ENCODE measurements at places on chromosomes 6 and 20.

DNA sequence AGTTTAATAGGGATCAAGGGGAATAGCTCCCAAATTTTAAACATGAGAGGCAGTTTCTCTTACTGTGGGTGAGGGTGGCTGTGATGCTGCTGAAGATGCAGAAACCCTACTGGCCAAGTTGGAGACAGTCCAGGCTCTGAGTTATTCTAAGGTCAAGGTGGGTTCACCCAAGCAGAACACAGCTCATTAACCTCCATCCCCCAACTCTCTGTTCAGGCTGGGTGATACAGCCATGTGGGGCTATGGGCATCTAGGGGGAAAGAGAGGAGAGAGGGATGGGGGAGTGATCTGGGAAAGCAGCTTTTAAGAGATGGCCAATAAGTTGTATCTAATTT lies 18.9 kb upstream of the TRAM2 start:
- no peak for DNase-seq

GRCh38 chr6:155171747-155172449 lies 91.9 kb upstream of the CLDN20 start:
- peak; percentile 52 for DNase-seq

DNA sequence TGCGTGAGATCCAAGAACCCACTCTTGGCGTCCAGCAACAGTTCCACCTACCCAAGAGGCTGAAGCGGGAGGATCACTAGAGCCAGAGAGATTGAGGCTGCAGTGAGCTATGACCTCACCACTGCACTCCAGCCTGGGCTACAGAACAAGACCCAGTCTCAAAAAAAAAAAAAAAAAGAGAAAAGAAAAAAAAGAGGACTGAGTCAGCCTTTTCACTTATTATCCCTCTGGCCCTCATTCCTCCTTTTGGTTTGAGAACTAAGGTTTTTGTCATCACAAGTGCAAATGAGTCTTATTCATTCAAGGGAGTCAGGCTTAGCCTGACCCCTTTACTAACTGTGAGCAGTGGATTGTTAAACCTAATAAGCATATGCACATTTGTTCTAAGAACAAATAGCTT lies 37.9 kb upstream of the JARID2 start:
- peak; percentile 30 for DNase-seq

- DNase-seq = no peak
These were observed 196.5 kb upstream of the THBS2 start for GRCh38 chr6:169450097-169450496.

DNA sequence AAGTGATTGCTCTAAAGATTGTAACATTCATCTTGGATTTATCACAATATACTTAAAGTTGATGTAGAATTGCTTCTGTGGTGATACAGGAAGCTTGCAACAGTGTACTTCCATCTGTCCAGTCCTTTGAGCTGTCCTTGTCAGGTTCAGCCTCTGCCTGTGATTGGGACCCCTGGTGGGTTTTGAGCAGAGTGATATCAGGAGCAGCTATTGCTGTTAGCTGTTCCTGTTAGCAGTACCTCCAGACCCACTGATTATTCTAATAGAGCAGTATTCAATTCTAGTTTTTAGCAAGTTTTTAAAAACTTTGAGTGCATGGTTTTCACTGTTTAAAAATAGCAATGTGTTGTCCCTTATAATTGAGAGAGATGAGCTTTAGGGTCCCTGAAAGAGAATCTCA lies 48.8 kb downstream of the TULP4 start:
- DNase-seq = no peak

GRCh38 chr6:72084992-72085569 lies 198.7 kb downstream of the RIMS1 start:
- DNase-seq = peak; percentile 20

DNA sequence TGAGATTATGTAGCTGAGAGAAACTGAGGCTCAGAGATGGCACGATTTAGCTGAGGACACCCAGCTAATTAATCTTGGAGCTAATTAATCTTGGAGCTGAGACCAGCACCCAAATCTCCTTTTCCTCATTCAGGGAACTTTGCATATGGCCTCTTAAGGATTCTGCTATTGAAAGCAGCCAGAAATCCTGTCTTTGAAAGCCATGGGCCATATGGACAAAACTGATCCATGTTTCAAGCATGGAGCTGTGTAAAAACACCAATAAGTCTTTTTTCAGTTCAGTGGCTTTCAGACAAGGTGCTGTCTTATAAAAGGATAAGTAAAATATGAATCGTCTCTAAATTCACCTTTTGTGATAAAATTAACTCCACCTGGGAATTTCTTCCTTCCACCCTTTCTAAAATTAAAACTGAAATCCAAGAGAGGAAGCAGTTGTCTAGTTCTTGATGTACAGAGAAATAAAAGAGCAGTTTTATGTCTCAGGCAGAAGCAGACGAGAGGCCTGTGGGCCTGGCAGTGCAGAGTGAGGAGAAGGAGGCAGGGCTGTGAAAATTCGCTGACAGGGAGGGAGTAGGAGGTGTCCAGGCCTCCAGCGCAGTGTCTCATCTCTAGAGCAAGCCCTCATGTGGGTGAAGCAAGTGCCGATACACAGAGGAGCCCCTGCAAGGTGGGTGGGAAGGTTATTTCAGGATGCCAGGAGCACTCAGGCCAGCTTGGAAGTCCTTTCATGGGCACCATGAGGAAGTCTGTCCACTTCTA lies 266.9 kb downstream of the UST start:
- no peak for DNase-seq

DNA sequence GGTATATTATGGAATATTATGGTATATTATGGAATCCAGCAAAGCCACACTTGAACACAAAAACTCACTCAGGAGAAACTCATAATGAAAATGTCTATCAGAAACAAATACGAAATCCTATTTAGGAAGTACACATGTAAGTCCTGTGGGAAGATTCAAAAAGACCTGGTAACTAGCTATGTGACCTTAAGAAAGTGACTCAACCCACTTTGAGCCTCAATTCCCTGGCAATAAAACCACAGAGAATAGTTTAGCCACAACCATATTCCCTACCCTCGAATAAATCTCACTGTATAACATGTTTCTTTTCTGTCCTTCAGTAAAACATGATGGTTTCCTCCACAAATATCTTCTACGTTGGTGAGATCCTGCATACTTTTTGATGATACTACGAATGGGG lies 56.4 kb downstream of the ZMYND8 start:
- DNase-seq = peak; percentile 45

DNA sequence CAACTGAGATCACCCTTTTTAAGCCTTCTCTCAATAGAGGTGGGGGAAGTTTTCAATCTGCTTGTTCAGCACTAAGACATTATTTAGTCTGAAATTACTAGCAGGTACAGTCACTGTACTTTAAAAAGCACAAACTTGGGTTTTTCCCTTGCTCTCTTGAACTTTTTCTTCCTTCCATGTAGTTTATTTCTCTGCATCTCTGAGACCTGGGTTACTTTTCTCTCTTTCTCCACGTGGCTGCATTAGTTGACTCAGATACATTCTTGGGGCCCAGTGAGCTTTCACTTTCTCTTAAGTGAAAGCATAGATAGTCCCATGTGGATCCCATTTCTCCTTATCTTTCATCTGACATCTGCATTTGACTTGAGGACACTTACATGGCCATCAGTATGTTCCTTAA lies 433.9 kb upstream of the MAP3K7 start:
- DNase-seq = no peak

- no peak for DNase-seq
These were observed 38.5 kb upstream of the MLIP start for GRCh38 chr6:54072635-54073313.

DNA sequence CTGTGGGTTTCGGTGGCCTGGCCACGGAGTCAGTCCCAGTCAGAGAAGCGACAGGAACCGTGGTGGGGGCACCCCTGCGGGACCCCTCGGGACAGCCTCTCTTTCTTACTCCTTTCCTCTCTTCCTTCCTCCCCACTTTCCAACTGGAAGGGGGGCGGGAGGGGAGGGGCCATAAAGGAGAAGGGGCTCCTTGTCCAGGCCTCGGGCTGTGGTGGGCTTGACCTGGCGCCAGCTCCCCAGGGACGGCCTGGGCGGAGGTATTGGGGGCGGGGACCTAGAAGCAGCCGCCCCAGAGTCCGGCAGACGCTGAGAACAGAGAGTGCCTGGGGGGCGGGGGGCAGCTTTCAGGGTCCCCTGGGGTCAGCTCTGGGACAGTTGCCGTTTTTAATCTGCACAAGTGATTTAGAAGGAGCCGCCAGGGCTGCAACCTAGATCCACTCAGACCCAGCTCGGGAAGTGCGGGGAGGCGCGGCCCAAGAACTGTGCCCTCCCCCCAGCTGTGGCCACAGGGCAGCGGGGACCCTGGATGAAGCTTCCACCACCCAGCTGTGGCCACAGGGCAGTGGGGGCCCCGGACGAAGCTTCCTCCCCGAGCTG lies 6.4 kb upstream of the ABHD16B start:
- no peak for DNase-seq

DNA sequence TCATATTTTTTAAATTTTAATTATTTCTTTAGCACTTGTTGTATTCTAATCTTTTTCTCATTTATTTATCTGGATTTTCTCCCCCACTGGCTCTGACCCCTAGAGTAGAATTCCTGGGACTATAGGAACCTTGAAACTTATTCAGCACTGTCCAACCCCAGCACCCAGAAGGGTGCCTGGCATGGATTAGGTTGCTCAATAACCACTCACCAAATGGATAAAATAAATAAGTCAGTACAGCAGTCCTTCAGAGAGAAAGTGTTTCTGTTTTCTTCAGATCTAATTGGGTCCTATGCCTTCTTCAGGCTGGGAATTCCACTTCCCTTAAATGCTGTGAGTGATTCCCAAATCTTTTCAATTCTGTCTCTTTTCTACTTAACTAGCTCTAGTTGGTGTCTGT lies 206.2 kb downstream of the PTPRK start:
- no peak for DNase-seq

DNA sequence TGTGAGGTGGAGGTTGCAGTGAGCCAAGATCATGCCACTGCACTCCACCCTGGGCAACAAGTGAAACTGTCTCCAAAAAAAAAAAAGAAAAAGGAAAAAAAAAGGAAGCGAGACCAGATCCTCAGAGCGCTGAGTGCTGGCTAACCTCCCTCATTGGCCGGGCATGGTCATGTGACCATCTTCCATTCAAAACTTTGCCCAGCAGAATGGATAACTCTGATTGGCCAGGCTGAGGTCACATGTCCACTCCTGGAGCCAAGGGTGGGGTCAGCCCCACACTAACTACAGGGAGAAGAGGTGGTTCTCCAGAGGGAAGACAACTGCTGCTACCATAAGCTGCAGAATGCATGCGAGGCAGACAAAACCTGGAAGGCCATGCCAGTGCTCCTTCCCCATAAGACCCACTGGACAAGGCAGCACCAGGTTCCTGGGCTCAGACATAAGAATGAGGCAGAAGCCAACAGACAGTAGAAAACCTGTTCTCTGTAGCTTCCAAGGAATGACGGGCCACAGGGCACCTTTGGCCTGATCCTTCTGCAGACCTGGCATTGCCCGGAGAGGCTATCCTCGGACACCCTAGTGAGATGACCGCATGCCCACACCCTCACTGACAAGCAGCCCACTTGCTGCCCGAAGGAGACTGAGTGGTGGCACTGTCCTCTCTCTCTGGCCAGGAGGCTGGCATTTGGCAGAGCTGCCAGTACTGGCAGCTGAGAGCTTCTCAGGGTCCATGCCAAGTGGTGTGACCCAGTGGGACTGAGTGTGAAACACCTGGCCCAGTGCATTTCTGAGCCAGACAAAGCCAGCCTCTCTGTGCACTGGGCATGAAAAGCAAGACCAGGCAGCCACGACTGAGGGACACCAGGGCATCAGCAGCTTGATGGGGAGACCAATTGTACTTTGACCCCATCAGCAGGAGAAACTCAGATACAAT lies 311.9 kb upstream of the SULF2 start:
- no peak for DNase-seq

DNA sequence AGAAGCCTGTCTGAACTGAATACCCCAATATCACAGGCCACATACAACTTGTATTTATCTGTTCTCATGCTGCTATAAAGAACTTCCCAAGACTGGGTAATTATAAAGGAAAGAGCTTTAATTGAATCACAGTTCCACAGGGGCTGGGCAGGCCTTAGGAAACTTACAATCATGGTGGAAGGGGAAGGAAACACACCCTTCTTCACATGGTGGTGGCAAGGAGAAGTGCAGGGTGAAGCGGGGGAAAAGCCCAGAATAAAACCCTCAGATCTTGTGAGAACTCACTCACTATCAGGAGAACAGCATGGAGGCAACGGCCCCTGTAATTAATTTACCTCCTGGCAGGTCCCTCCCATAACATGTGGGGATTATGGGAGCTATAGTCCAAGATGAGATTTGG lies 50.3 kb upstream of the FNDC1 start:
- no peak for DNase-seq

GRCh38 chr6:81751388-81752083 lies 945 bp downstream of the TENT5A start:
- DNase-seq = peak; percentile 58

DNA sequence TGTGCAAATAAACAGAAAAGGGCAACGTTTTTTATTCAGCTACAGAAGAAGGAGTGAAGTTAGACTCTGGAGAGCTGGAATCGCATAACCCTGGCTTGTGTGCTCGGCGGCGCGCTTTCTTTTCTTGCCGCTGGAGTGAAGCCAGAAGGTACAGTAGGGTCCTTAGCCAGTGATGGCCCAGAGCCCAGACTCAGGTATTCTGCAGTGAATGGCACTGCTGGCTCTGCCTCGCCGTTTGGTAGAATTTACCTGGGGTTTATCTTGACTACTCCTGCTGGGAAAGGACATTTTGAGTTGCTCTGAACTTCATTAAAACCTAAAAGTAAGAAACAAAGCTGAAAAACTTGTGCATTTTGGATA lies 56.9 kb upstream of the TIAM2 start:
- no peak for DNase-seq

GRCh38 chr6:62721408-62721807 lies 435.4 kb upstream of the KHDRBS2 start:
- DNase-seq = no peak

GRCh38 chr6:101083533-101084175 lies 202.5 kb upstream of the ASCC3 start:
- DNase-seq = peak; percentile 93

DNA sequence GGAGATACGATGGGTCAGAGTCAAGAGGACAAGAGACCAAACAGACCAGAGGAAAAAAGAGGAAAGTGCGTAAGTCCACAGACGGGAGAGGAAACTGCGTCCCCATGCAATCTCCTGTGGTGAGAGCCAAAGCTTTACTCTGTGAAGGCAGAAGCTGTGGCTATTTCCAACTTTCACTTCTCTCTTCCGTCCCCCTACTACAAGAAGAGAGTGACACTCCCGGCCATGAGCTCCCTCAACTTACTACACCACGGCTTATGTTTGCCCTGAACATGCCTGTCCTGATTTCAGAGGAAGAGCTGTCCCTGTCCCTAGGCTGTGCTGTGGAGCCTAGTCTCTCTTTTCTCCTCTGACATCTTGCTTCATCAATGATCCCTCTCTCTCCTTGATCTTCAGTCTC lies 11.5 kb upstream of the SSR1 start:
- no peak for DNase-seq

- no peak for DNase-seq
These were observed 67.6 kb downstream of the B3GAT2 start for GRCh38 chr6:70889270-70889669.

Data from EL (cell line).